Stimulated activated CD4-positive, alpha-beta T cell treated with anti-CD3 and anti-CD28 coated beads, Interleukin-15, amount 100 ng/mL, for 1 hour (primary cell): ENCODE measurements at places on chromosomes 3 and 15.

DNA sequence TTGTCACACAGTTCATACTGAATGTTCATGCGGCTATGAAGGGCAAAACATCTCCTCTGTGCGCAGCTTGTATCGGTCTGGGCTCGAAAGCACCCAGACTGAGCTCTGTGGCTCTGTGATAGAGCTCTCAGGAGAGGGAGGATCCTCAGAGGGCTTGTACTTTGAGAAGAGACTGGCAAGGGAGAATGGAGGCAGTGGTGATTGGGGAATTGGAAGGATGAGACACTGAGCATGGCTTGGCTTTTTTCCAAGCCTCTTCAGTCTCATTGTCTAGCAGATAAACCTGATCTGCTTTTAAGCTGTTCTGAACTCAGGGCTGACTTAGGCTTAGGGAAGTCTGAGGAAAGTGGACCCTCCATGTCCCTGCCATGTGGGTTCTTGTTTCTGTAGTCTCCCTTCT is 43.0 kb downstream of the RAD54L2 start:
- DNase-seq, result no peak

DNA sequence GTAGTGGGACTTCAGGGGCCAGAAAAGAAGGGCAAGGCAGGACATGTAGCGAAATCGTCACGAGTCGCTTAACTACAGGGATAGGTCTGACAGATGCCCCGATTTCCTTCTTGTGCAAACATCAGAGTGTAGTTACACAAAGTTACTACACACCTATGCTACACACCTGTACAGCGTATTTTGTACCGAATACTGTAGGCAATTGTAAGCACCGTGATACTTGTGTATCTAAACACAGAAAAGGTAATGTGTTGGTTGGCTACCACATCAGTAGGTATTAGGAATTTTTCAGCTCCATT is 515 bp upstream of the MTHFS start:
- no peak for DNase-seq

DNA sequence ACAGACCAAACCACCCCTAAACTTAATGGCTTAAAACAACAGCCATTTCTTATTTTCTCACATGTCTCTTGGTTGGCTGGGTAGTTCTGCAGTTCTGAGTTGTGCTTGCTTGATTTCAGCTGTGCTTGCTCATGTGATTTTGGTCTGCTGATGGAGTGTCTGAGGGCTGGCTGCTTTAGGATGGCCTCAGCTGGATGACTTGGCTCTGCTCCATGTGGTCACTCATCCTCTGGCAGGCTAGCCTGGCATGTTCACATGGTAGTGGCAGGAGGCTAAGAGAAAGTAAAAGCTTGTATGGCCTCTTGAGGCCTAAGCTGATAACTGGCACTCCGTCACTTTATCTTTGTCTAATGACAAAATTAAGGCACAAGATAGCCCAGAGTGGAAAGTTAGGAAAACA is 4.1 kb downstream of the SV2B start:
- no peak for DNase-seq

DNA sequence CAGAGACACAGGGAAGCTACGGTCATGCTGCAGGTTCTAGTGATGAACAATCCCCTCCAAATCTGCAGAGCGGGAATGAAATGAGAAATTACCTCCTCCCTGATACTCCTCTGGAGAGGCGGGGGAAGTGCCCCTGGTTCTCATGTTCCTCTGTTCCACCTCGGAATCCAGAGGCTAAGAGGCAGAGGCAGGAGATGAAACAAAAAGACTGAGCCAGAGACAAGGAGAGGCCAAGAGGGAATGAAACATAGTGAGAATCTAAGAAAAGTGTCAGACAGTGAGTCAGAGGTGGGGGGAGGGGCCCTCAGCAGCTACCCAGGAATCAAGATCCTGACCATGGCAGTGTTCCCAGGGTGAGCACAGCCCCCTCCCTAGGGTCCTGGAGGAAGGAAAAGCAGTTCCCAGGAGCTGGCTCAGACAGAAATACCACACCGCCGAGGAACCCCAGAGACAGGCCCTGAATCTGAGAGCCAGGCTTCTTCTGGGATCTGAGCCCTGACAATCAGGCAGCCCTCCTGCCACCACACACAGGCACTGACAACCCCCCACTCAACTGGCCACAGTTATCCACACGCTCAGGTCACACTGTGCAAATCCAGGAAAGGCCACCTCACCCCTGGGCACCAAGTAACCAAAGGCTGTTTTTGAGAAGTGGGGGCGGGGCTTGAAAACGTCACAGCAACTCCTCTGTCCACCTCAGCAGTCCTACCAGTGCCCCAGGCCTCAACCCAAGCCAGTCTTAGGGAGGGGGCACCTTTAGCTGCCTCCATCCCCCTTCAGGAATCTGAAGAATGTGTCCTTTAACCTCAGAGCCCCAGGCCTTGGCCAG is 2.4 kb downstream of the CSRNP1 start:
- DNase-seq, result peak; percentile 61

DNA sequence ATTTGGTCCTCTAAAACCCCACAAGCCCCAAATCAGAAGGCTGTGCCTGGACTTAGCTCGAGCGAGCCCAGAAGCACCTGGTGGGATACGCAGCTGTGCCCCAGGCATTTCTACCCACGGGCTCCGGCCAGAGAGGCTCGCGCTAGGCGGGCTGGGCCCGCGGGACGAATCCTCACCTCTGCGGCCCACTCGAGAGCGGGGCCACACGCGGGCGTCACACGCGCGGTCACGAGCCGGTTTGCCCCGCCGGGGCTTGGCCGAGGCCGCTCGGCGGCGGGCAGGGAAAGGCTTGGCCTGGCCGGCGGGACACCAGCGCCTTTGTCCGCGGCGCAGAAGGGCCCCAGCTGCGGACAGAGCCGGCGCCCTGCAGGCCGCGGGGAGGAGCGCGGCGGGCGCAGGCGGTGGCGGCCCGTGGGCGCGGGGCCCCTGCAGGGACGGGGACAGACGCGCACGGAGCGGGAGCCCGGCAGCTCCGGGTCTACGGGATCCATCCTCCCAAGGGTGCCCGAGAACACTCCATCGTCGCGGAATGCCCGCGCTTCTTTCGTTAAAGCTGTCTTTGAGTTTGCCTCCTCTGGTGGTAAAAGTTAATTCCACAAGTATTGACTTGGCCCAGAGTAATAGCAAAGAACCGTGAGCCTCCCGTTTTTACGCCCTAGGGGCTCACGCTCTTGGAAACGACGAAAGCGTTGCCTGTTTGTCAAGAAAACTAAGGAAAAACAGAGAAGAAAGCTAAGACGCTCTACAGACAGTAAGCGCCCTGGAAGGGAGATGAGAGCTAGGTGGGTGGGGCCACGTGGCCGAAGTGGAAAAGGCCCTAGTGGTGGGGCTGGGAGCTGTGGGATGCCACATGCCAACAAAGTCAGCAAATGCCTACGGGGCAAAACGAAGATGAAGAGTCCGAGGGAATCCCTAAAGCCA is 26.4 kb downstream of the TYRO3 start:
- peak; percentile 9 for DNase-seq
